ENCODE measurements at places on chromosomes 3 and 15. TPM values are rescaled to one million over a fixed set of nuclear protein-coding genes. Genes with fewer than 3 reads are reported as not detected.

GRCh38 chr3:170003881-170004356 is 33.9 kb upstream of the GPR160 start:
- H3K27ac ChIP-seq, result peak overlapping the region; percentile 71
- no peak overlapping the region for H3K4me3 ChIP-seq
- H3K36me3 ChIP-seq, result no peaks in the 10 kb centered on the region
- peaks cover 11% of the 10 kb centered on the region for H3K4me1 ChIP-seq
- H3K27me3 ChIP-seq, result no peaks in the 10 kb centered on the region

The GPR176 gene
- total RNA-seq, result 1.6 TPM

DNA sequence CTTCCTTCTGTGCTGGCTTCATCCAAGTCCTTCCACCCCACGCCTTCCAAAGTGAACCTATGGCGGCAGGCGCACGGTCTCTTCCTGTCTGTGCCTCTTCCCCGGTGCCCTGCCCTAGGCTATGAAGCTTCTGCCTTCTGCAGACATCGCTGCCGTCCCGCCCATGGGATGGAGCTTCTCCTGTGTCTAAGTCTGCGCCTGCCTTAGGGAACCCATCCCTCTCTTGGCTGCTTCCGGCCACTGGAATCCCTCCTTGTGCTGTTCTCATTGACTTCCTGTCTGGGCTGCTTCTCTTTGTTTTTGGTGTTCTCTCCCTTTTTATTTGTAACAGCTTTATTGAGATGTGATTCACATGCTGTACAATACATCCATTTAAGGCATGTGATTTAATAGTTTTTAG is 17.2 kb downstream of the CHCHD6 start:
- H3K27me3 ChIP-seq, result no peaks in the 10 kb centered on the region
- no peak for DNase-seq

DNA sequence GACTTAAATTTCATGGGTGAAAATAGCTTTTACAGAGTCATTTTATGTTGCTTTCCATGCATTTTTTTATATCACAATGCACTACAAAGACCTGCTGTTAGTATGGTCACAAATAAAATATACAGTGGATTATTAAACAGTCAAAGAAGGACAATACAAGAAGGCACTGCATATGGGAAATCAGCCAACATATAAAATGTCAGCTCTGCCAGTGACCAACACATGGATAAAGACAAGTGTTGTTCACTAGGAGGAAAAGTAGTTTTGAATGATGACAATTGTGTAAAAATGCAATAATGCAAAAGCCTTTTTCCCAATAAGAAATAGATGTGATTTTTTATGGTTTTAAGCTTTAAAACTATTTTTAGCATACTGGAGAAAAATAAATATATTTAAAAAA is 425.3 kb upstream of the CBLB start:
- H3K36me3 ChIP-seq, result no peaks in the 10 kb centered on the region
- no peak overlapping the region for H3K27ac ChIP-seq
- H3K27me3 ChIP-seq, result no peaks in the 10 kb centered on the region
- H3K4me1 ChIP-seq, result no peaks in the 10 kb centered on the region
- no peak for DNase-seq
- no peak overlapping the region for H3K4me3 ChIP-seq

DNA sequence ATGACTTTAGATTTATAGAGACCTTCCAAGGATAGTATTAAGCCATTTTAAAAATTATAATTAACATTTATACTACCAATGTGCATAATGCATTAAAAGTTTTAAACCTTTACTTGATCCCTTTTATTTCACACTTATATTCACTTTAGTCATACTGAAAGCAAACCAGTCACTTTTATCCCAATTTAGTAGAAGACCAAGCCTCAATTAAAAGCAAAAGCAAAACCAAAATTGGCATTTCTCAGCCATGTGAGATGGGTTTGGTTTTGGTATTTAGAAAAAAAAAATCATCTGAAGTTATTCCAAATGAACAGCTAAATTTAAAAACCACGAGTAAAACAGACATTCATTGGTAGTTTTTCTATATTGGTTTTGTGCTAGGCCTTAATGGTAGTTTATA is 249.4 kb downstream of the LPP start:
- no peaks in the 10 kb centered on the region for H3K27me3 ChIP-seq
- no peak overlapping the region for H3K27ac ChIP-seq
- peaks cover 20% of the 10 kb centered on the region for H3K36me3 ChIP-seq
- H3K4me3 ChIP-seq, result no peak overlapping the region
- H3K4me1 ChIP-seq, result peaks cover 29% of the 10 kb centered on the region
- DNase-seq, result no peak

DNA sequence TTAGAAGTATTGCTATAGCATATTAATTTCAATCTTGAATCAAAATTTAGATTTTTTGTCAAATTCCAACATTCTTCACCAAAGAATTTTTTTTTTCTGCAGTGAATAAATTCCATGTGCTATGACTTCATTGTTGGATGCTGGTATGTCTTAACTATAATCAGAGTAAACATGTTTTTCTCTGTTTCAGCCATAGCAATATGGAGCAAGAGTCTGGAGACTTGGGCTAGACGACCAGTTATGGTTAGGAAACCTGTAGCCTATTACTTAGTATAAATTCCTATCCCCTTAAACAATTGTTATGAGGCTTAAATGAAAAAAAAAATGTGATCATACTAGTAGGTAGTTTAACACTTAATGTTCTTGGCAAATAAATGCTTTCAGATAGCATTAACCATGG is 431.9 kb upstream of the FRG2C start:
- H3K36me3 ChIP-seq, result no peaks in the 10 kb centered on the region
- H3K4me3 ChIP-seq, result no peak overlapping the region
- H3K4me1 ChIP-seq, result no peaks in the 10 kb centered on the region
- no peak overlapping the region for H3K27ac ChIP-seq
- DNase-seq, result no peak

DNA sequence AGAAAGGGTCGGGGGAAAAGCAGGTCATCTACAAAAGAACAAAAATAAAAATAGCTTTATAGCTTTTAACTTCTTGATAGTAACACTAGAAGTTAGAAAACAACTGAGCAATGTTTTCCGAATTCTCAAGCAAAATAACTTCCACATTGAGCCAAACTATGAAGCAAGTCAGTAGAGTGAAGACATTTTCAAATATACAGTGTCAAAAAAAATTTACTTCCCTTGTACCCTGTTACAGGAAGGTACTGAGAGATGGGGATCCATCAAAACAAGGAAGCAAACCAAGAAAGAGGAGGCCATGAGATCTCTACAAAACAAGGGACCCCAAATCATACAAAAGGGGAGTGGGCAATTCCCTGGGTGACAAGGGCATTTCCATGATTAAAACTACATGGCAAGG is 26.6 kb upstream of the STIMATE start:
- DNase-seq, result no peak
- no peaks in the 10 kb centered on the region for H3K27me3 ChIP-seq
- no peaks in the 10 kb centered on the region for H3K4me1 ChIP-seq
- no peak overlapping the region for H3K4me3 ChIP-seq
